AG10803 (cell line): ENCODE measurements at places on chromosomes 16 and 17.

DNA sequence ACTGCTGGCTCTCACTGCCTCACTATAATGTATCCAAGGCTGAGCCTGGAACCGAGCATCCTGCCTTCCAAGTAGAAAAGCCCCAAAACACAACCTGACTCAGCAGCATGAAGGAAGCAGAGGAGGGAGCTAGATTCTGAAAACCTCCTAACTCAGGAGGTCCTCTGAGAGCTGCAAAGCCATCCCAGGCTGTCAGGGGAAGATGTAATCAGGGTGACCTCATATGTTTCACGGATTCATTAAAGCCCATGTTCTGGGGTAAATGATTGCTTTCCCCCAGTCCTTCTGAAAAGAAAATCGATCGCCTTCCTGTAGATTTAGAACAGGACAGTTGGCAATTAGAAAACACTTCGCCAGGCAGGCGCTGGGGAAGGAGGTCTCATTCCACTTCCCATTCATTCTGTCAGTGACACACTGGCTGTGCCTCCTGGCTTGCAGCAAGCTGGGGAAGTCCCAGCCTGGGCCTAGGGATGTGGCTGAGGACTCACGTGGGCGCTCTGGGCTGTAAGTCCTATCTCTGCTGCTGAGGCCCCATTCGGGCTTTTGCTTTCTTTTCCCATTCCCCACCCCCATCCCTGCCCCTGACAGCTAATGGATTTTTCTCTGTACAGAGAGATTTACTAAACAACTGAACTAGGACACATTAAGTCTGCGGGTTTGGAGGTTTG, 75.7 kb upstream of the TMEM132E start:
- DNase-seq, result no peak

GRCh38 chr16:53668869-53669268, 34.8 kb downstream of the RPGRIP1L start:
- DNase-seq, result no peak

DNA sequence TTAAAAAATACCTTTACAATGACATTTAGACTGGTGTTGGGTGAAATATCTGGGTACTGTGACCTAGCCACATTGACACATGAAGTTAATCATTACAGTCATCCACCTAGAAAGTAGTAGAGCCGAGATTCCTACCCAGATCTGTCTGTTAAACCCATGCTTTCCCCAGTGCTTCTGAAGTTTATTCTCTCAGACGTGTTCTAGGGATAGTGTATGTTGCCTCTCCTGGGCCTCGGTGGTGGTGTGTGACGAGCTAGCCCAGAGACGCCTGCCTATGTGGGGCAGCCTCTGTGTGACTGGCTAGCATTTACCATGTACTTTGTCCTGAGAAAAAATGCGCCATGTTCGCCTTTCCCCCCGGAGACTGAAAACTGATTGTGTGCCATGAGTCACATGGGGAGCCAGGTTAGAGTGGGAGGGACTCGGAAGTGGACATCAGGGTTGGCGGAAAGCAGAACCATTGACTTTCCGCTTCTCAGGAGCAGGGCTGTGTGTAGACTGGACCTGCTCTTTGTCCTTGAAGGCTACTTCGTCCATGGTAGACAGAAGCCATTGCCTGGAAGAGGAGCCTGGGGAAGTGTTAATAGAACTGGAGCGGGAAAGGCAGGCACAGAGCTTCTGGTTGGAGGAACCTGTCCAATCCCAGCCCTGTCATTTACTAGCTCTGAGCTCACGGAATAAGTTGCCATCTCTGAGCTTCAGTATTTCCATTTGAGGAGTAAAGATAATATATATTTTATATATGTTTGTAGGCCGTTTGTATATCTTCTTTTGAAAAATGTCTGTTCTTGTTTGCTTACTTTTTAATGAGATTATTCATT, 235.5 kb downstream of the SNX29 start:
- DNase-seq, result no peak

DNA sequence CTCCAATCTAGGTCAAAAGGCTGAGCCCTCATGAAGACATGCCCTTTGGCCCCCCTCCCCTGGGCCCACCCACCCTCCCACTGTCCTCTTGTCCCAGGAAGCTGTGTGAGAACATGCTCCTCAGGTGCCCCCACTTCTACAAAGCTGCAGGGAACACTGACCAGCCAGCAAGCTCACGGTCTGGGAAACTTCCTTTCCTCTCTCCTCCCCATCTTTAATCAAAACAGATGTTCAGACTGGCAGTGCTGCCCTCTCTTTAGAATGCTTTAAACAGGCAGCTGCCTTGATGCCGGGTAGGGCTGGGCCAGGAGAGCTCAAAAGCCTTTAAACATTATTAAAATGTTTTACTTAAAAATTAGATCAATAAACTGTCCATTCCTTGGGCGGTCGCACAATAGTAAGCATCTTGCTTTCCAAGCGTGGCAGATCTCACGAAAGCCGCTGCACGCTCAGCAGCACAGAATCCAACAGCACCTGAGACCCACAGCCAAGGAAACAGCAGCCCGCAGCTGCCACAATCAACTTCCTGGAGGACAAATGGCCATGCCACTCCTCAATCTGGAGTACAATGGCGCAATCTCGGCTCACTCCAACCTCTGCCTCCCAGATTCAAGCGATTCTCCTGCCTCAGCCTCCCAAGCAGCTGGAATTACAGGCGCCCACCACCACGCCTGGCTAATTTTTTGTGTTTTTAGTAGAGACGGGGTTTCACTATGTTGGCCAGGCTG, 399.2 kb downstream of the SLC39A11 start:
- peak; percentile 33 for DNase-seq

DNA sequence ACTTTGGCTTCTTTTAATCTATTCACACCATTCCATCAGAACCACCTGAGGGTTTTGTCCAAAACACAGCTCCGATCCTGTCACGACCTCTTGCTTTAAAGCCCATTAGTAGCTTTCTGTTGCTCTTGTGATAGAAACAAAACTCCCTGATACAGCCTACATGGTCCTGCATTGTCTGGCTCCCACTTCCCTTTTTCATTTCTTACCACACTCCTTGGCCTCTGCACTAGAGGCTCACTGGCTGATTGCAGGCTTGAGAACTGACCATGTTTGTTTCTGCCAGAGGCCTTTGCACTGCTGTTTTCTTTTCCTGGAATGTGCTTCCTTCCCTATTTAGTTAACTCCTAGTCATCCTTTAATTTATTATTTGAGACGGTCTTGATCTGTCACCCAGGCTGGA, 23.7 kb downstream of the IST1 start:
- DNase-seq, result no peak

GRCh38 chr16:75379911-75380847, 53.1 kb downstream of the CFDP1 start:
- DNase-seq, result no peak

DNA sequence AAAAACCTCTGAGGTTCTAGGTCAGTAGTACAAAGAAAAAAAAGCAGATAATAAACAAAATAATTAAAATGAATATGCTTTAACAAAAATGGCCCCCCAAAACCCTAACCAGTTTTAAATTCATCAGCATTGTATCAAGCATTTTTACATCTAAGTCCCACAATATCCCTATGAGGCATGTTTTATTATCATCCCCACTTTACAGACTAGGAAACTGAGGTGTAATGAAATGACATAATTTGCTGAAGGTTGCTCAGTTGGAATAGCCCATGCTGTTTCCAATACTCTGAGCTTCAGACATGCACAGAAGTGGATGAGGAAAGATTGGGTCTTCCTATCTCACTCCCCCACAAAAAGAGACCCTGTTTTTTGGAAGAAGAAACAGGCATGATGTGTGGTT, 88.3 kb downstream of the SNX11 start:
- no peak for DNase-seq

- DNase-seq, result peak; percentile 24
Observed at GRCh38 chr16:67942200-67942509, 1.8 kb downstream of the LCAT start.

GRCh38 chr17:41962768-41963434, 3.7 kb upstream of the CNP start:
- peak; percentile 58 for DNase-seq

GRCh38 chr16:68475071-68475470, 26.8 kb upstream of the SMPD3 start:
- no peak for DNase-seq

GRCh38 chr17:1143573-1143972, 36.2 kb downstream of the ABR start:
- DNase-seq, result no peak

- DNase-seq, result no peak
Observed at GRCh38 chr17:2060681-2061440, 6.0 kb downstream of the HIC1 start.

DNA sequence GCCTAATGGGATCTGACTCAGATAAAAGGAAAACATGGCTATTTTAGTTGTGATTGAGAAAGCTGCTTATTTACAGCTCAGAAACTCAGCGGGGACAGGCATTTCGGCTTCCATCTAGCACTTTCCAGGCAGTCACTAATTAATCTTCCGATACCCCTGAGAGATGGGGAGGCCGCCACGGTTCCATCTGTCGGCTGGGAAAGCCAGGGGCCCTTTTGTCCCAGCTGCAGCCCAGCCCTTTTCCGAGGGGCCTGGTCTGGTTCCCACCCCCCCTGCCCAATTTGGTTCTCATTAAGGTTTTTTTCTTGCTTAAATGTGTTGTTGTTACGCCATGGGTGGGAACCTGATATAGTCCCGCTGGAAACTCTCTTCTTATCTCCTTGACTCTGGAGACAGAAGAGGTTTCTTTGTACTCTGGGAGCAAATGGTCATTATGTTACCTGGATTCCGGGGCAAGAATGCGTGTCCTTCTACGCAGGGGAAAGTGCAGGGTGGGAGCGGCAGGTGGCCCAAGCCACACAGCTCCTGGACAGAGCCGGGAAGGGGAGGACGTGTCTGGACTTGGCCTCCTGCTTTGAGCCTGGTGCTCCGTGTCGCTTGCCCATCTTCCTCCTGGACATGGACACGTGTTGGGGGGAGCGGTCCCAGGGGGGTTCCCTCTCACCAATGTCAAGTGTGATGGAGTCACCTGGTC, 50.9 kb upstream of the GSE1 start:
- no peak for DNase-seq

- peak; percentile 52 for DNase-seq
Observed at GRCh38 chr16:18803569-18804462, 2.5 kb upstream of the ARL6IP1 start.
